NCI-H1694 treated with DMSO at 0.1 percent for 48 hours (cell line): ENCODE measurements at places on chromosomes 2 and 18.
A peak's percentile ranks its signal among the peaks of the same experiment; 100 is the strongest.

- DNase-seq: no peak
Measured at GRCh38 chr2:183592271-183592670, 468.0 kb downstream of the NUP35 start.

GRCh38 chr2:177078855-177079254 is 133.7 kb upstream of the HNRNPA3 start:
- DNase-seq: no peak

- no peak for DNase-seq
Measured at GRCh38 chr2:60158262-60158661, 395.2 kb downstream of the BCL11A start.

DNA sequence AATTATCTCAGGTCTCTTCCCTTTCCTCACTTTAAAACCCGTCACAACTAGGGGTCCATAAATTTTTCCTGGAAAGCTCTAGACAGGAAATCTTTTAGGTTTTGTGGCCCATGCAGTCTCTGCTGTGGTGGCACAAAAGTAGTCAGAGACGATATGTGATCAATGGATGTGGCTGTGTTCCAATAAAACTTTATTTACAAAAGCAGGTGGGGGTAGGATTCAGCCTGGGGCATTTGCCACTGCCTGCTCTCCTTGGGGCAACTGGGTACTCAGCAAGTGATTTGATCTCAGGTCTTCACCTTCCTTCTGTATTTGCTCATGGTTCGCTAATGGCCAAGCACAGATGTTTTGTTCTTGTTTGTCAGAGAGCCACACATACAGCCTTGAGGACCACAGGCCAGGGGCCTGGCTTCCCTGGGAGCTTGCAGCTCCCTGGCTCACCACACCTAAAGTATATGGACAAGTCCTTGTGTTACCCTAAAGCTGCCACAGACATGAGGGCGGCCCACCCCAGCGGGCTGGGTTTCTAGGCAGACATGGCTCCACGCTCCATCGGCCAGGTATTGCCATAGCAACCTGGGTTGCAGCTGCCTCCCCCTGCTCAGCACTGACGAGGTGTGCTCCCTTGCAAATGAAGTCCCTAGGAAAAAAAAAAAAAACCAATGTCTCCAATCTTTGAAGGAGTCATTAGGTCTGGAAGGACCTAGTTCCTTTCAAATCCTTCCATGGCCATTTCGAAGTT is 89.7 kb upstream of the YWHAQ start:
- DNase-seq: peak; percentile 89
